ENCODE measurements at places on chromosomes 1 and 21.

GRCh38 chr21:35646606-35647005 lies 413.7 kb downstream of the SETD4 start:
- no peak for DNase-seq

DNA sequence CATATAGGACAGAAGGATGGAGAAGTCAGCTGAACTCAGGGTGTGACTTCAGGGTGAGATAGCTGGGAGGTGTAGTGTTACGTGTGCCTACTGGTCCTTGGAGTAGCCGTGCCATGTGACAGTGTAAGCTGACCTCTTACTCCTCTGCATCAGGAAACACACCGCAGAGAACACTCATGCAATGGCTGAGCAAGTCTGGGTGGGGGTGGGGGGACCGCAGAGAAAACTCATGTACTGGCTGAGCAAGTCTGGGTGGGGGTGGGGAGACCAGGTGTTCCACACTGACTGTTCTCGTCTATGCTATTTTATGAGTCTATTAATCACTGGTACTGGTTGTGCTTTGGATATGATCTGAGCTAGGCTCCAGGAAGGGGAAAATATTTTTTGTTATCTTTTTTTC lies 233.1 kb downstream of the PAPPA2 start:
- peak; percentile 4 for DNase-seq

- no peak for DNase-seq
These were observed 106.9 kb downstream of the LTN1 start for GRCh38 chr21:28885853-28886177.

DNA sequence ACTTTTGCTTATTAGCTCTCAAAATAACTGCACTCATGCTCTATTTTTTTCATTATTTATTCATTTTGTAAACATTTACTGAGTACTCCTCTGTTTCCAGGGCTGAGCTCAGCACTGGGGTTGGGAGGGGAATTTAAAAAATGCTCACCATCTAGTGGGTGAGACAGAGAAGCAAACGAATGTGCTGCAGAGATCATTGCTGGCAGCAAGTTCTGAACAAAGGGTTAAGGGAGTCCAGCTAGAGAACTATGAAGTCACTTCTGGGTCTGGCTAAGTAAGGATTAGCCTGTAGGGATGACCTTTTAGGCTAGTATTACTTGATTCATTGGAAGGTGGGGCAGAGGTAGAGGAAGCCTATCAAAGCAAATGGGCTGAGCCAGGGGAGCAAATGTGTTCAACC lies 99.1 kb upstream of the ZNF644 start:
- DNase-seq: no peak

DNA sequence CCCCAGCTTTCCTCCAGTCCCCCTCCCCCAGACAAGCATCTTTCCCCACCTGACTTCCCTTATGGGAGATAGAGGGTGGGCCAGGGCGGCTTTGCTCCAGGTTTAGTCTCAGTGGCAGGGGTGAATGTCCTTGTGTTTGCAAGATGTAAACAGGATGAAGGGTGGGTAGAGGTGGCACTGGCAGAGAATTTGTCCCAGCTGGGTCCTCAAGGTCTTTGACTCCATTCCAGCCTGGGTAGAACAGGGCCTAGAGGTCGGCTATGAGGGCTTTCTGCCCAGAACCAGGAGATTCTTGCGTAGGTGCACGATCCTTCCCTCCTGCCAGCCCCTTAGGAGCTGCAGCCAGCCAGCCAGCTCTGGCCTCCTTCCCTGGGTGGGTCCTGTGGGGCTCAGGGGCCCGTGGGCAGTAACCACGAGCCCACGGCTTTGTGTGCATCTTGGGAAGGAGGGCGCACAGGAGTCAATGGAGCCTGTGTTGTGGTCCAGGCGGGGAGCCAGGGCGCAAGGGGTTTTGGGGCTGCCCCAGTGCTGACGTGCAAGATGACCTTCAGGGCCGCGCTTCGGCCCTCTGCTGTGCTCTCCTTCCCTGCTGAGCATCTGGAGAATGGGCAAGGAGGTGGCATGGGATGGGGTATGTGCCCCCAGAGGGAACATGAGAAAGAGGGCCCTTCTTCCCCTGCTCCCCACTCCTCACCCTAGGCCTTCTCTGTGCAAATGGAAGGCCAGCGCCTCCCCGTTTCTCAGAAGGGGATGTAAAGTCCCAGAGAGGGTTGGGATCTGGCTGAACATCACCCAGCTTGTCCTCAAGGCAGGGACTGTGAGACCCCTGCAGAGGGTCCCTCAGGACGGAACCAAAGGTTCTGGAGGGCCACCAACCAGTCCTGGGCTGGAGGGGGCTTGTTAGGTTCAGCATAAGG lies 15.7 kb downstream of the POU3F1 start:
- DNase-seq: no peak

DNA sequence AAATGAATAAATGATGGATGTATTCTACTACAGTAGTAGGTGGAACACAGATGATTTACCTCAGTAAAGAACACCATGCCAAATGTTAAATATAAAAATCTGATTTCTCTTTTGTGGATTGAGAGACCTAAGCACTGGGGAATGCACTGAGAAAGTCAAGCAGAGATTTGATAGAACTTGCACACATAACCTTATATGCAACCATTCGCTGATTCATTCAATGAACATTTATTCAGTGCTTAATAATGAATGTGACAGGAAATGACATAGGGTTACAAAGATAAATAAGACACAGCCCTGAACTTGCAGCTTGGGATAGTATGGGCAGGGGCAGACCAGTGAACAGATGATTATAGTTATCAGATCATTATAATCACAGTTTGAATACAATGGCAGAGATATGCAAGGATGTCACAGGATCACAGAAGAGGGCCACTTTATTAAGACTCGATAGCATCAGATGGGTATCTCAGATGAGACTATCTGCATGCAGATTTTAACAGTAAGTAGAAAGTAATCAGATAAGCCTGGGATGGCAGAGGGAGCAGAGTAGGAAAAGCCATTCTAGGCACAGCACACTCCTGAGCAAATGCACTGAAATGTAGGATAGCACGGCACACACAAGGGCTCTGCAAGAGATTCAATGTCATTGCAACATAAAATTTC lies 169.4 kb downstream of the ASTN1 start:
- DNase-seq: no peak

GRCh38 chr1:193131266-193131860 lies 9.5 kb downstream of the CDC73 start:
- no peak for DNase-seq

GRCh38 chr21:42309753-42310213 lies 5.4 kb downstream of the TFF3 start:
- DNase-seq: peak; percentile 52

DNA sequence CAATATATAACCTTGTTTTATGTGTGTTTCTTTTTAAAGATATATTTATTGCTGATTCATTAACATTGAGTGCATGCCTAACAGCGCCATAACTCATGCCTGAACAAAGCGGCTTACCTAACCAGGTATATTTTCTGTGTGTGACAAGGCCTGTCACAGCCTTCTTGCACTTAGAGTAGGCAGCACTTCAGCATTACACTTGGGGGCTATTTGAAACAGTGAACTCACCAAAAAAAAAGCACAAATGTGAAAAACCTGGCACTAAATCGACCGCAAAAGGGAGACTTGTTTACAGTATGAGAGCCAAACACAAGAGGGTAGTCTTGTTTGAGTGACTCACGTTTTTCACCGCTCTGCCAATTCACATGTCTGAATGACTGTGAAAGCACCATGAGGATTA lies 111.7 kb downstream of the DISP1 start:
- peak; percentile 16 for DNase-seq

GRCh38 chr1:234878288-234878687 lies 250.3 kb downstream of the TOMM20 start:
- no peak for DNase-seq

DNA sequence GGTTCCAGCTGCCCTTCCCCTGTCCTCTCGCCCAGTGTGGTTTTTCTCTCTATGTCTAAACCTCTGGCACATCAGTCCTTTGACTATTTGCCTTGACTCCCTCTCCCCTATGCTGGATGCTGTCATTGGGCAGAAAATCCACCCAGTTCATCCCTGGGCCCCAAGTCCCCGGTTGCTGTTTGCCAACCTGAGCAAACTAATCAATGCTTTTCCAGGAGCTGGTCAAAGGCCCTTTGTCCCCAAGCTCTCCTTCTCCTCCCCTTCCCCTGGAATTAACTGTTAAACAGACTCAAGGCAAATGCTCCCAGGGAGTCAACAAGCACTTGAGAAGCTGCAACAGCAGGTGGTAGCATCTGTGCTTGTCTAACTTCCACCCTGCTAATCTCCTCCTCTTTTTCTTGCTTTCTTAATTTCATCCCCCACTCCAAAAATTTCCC lies 102.7 kb downstream of the LMX1A start:
- DNase-seq: no peak

DNA sequence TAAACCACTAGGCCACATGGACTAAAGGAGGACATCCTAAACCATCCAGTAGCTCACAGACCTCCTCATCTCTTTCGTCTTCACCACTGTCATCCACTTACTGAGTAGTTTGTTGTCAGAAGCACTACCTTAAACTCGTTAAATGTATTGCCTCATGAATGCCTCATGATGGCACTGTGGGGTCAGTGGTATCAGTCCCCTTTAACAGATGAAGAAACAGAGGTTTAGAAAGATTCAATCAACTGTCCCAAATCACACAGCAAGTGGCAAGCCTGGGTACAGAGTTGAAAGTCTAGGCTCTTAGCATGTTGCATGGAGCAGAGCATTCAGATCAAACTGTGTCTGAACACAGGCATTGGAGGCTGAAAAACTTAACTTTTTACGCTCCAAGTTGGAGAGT lies 183.6 kb upstream of the KIAA0040 start:
- no peak for DNase-seq

GRCh38 chr1:245209658-245210435 lies 55.1 kb downstream of the KIF26B start:
- DNase-seq: no peak

DNA sequence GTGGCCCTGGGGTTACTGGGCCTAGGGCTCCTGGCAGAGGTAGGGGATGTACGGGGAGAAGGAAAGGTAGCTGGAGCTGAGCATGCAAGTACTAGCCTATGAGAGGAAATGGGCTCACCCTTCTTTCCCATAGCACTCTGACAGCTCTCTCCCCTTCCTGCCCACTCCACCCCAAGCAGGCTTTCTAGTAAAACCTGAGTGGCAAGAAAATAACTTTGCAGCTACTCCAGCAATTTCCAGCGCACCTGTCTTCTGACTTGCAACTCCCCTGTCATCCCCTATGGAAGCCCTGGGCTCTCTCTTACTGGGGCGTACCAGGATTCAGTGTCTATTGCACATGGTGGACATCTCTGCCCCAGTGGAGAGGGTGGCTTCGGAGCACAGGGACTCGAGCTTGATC lies 6.7 kb upstream of the IVL start:
- no peak for DNase-seq

GRCh38 chr1:232414100-232414499 lies 215.8 kb downstream of the SIPA1L2 start:
- no peak for DNase-seq

DNA sequence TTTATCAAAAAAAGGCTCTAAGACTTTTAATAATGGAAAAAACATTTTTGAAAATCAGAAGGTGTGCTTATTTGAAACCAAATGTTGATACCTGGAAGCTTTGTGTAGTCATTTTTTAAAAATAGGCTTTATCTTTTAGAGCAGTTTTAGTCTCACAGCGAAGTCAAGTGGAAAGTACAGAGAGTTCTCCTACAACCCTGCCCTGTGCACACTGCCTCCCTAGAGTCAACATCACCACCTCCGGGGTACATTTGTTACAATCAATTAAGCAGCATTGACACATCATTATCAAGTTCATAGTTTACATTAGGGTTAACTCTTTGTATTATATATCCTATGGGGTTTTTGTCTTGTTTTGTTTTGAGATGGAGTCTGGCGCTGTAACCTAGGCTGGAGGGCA lies 10.7 kb upstream of the ERO1B start:
- peak; percentile 59 for DNase-seq

DNA sequence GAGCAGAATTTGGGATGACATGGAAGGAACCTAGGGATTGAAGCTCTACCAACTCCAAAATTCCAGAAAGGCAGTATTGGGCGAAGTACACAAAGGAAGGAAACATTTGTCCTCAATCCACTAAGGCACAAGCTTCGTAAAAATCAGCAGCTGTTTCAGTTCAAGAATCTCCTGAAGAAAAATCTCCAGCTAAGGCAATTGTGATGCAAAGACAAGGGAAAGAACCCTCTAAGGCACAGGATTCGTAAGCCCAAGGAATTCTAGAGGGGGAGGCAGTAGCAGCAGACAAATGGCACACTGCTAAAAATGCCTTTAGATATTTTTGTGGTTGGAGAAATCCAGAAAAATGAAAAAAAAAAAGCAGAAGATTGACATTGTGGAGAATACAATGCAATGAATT lies 64.5 kb upstream of the PLPPR5 start:
- no peak for DNase-seq

DNA sequence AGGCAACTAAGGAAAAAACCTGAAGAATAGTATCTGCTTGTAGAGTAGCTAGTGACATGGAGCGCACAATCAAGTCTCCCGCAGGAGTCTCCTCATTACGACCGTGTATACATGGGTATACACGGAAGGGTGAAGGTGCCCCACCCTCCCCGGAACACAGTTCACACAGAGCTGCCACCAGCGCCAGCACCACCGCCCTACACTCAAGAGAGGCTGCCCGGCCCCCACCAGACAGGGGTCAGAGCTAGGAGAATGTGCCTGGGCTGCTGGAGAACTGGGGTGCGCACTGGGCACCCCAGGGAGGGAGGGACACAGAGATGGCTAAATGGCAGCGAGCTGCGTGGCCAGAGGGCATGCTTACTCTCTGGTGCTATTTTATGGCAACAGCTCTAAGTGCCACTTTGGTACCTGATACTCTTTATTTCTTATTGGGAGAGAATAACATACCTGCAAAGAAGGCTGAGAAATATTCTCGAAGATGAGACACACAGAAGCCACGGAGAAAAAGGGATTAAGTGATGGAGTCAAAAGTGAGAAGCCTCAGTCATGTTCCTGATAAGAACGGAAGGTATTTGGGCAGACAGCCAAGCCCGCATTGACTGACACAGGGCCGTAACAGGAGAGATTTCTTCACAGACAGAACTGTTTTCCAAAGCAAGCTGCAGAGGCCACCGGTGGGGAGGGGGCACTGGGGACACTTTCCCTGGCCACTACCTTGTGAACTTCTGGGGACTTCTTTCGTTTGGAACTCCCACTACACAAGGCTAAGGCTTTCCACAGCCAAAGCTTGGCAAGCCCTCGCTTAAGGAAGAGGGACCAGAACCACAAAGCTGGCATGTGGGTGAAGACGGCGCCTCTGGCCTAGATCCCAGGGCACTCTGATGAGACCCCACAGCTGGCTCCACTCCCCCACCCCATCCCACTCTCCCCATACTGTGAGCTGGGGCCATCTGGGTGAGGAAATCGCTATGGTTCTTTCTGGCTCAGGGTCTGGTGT lies 108.0 kb downstream of the PGBD5 start:
- DNase-seq: no peak
